ENCODE measurements at places on chromosomes 5 and 9.

- peak; percentile 25 for DNase-seq
Observed at GRCh38 chr9:69307446-69308205, 17.4 kb upstream of the ENTREP1 start.

DNA sequence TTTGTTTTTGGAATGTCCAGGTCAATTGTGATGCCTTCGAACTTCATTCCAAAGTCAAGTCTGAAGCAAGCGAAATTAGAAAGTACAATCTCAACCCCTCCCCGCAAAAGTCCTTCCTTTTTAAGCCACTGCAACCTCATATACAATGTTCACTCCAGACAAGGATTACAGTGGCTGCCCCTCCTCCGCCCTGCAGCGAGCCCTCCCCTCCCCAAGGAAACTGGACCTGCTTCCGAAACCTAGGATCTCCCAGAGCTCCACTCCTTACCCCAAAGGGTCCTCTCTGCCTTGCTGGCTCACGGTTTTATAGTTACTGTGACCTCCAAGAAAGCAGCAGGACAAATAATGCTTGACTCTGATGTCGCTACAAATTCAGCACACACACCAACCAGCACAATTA lies 10.4 kb downstream of the LRRC14B start:
- DNase-seq: no peak

DNA sequence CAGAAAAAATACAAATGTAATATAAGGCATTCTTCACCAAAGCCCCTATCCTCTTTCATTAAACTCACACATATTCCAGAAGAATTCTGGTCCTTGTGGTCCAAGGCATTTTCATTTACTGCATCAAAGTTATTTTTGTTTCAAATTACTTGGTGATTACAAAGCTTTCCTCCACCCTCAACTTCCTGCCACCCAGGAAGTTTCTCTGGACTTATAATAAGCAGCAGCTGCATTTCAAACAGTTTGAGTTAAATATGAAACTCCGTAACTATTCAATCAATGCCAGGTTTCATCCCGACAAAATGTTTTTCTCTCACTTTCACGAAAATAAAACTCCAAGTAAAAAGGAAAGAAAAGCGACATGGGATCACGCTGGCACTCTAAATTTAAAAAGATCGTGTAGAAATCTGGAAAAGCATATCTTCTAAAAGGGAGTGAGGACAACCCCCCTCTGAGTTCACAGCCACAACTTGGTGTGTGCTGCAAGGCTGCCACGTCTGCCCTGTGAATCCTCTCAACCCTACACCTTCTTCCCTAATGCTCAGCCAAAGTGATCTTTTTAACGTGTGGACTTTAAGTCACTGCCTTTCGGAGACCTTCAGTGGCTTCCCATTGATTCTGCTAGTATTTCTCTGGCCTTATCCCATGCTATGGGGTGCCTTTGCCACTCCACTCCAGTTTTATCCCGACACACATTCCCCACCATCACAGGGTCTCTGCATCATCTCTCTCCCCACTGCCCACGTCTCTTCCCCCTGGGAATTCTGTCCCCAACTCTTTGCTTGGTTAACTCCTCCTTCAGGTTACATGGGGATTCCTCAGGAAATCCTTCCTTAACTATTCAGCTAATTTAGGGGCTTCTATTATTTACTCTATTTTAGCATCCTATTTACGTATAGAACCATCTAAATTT lies 91.1 kb upstream of the CER1 start:
- DNase-seq: no peak

- DNase-seq: no peak
Observed at GRCh38 chr5:91257301-91257700, 125.8 kb downstream of the ARRDC3 start.

GRCh38 chr9:99340281-99340680 lies 118.2 kb downstream of the SEC61B start:
- DNase-seq: no peak
